Activated effector memory CD4-positive, alpha-beta T cell treated with Interleukin-2 at 50 U/mL for 16 hours (primary cell): ENCODE measurements at places on chromosomes 4 and X.

GRCh38 chrX:14641681-14642655 is 112.6 kb downstream of the GLRA2 start:
- DNase-seq = no peak

DNA sequence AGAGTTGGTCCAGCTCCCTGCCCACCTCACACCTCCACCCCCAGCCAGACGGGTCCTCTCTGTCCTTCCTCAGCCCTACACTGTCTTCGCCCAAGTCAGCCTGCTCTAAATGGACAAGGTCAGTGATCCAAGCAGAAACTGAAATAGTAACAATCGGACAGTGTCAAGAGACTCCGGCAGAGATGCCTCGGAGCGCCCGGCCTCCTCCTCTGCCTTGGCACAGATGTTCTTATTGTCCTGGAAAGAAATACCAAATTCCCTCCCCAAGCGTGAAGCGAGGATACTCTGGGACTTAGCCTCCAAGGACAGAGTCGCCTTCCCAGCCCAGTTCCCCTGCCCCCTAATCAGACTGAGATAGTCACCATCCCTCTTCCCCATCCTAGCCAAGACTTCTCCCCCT is 28.5 kb downstream of the UTP14A start:
- no peak for DNase-seq

DNA sequence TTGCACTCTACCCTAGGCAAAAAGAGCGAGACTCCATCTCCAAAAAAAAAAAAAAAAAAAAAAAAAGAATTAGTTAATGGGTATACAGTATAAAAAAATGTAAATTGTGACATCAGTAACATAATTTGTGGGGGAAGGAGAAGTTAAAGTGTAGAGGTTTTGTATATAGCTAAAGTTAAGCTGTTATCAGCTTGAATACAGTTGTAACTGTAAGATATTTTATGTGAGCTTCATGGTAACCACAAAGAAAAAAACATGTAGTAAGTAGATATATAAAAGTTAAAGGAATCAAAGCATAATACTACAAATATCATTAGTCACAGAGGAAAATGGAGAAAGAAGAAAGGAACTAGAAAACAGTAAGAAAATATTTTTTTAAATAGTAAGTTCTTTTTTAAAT is 53.2 kb upstream of the EPGN start:
- no peak for DNase-seq

DNA sequence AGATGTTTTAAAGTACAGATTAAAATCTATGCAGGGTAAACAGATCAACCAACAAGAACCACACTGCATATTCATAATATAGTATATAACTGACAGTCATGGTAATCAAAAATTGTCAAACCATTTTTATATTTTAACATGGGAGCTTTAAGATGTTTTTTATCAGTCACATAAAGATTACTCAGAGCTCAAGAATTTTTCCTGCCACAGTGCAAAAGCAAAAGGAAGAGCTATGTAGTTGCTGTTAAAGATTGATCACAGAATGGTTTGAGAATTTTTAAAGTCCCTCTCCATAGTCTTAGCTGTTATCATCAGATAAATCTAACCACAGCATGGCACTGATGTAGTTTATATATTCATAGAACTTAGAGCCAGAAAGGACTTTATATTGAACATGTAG is 8.5 kb downstream of the RAB9B start:
- DNase-seq = no peak

- no peak for DNase-seq
Measured at GRCh38 chrX:110987292-110987691, 108.7 kb upstream of the PAK3 start.
